ENCODE measurements at places on chromosomes 2 and 18.

GRCh38 chr2:64653109-64654062 lies at the start of gene SERTAD2:
Gene SERTAD2, minus strand, starts transcription at chr2:64653913. Its CDS starts 17,042 bp downstream, at chr2:64636871.
- DNase-seq: peak; percentile 40

- no peak for DNase-seq
Measured at GRCh38 chr2:70527447-70528080, 26.1 kb downstream of the TGFA start.

DNA sequence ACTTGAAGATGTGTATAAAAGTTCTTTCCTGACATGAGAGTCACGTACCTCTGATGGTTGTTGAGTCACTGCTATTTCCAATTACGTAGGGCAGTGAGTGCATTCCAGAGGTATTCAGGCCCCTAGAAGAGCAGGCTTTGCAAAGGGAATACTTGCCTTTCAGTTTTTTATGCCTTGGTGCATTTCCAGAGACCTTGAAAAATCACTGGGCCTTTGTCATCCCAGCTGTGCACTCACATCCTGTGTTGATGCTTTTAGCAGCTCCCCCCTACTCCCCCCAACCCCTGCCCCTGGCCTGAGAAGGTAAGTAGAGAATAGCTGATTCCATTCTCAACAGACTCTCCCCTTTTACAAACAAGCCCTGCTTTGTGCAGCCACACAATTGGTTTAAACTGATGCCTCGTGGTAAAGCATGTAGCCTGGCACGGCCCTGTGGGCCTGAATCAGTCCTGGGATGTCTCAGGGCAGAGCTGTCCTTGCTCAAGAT lies 174.2 kb downstream of the PRPF40A start:
- no peak for DNase-seq

GRCh38 chr2:216316743-216317142 lies 55.5 kb downstream of the MARCHF4 start:
- DNase-seq: no peak

DNA sequence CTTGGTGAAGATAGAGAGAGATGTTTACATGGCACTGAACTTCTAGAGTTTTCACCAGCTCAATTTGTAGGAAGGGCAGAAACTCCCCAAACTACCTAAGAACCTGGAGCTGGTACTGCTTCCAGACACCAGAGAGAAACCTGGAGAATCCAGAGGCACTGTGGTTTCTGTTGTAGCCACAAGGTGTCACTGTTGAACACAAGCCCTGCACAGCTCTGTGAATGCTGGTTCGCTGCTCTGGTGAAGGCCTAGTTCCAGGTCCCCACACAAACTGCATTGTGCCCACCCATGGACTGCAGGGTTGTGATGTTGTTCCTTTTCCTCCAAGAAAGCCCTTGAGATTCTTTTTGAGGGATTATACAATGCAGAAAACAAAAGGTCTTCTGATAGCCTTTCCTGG lies 150.5 kb upstream of the HS6ST1 start:
- no peak for DNase-seq

DNA sequence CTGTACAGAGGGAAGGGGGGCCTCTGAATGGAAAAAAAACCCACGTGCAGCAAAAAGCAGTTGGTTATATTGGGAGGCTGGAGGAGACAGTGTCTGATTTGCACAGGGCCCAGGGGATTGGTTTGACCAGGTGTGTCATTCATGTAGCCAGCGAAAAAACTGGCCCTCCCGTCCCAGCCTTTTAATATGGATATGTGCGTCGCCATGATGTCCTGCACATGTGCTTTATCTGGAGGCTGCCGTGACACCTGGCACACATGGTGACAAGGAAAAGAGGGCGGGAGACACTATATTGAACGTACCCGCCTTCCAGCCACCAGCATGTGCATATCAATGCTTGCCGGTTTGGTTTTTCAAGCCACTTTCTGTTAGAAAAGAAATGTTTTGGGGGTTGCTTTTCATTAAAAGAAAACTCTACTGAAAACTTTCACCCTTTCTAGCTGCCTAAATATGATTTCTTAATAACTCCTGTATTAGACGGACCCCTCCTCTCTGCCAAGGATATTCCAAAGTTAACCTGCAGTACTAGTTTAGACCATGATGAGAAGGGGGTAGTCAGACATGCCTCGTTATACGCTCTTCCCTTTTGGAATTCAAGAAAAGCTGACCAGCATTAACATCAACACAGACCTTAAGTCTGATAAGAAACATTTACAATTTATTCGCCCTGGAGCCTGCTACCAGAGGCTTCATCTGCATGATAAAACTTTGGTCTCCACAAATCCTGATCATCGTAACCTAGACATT lies 16.2 kb downstream of the SLC25A52 start:
- no peak for DNase-seq
